ENCODE measurements at places on chromosomes 6 and 20.

- DNase-seq = no peak
These were observed 86.8 kb downstream of the RPP40 start for GRCh38 chr6:4916954-4917561.

DNA sequence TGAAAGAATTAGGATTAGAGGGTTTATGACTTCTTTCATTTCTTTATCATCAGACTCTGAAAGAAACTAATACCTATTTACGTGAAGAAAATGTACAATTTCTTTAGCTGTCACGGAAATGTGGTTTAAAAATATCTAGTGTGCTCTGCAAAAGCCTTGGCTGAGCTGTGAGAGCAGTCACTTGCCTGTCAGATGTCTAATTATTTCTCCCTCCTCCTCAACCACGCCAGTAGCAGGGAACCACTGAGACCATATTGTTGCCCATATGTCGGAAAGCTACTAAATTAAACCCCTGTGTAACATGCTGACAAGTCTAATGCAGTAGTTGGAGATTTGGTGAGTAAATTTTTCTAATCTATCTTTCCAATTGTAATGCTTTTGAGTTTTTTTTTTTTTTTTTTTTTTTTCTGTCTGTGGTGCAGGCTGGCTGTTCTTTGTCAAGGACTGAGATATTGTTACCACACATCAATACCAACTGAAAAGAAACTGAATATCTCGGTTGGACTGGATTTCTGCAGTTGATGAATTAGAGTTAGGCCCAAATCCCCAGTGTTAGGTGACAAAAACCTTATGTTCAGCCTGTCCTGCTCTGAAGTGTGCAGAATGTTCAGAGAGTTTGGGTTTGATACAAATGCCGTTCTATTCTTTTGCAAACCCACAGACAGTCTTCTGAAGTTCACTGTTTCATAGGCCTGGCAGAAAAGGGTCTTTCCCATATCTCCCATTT is 302.9 kb upstream of the SYNCRIP start:
- no peak for DNase-seq

DNA sequence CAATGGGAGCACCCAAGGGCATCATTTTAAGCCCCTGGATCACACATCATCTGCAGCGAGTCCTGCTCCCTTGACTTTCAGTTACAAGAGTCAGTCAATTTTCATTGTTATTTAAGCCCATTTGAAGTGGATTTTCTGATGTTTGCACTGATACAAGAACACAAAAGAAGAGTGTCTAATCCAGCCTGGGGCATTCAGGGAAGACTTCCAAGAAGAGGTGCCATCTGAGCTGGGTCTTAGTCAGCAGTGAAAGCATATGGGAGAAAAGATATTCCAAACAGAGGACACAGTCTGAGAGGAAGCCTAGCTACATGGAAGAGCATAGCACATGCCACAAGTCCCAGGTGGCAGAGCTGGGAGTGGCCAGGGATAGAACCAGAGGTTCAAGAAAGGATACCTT is 10.4 kb upstream of the FOXP4 start:
- DNase-seq = no peak

DNA sequence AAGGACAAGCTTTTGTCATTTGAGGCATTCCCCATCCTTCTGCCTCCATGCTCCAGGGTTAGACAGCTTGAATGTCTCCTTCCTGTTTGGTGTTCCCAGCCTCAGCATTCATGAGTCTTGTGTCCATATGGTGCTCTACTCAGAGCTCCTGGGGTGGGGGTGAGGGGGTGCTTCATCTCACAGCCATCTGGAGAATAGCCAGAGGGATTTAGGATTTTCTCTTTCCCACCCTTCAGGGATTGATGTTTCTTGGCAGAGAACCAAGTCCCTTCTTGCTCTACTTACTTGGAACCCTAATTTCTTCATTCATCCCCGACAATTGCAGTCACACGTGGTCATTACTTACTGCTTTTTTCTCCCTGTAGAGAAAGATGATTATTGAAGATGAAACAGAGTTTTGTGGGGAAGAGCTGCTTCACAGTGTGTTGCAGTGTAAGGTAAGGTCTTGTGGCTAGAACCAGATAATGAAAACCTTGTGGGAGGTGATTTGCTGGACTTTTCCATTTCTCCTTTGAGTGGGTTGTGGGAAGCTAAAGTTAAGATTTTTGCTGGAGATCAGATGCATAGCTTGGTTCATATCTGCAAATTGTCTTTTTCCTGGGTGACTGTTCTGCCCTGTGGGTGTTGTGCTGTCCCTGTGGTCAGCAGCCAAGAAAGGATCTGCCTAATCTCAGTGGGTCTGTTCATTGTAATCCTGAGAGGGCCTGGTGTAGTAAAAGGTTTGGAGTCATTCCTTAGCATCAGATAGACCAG is 18.6 kb downstream of the CMTR1 start:
- no peak for DNase-seq

DNA sequence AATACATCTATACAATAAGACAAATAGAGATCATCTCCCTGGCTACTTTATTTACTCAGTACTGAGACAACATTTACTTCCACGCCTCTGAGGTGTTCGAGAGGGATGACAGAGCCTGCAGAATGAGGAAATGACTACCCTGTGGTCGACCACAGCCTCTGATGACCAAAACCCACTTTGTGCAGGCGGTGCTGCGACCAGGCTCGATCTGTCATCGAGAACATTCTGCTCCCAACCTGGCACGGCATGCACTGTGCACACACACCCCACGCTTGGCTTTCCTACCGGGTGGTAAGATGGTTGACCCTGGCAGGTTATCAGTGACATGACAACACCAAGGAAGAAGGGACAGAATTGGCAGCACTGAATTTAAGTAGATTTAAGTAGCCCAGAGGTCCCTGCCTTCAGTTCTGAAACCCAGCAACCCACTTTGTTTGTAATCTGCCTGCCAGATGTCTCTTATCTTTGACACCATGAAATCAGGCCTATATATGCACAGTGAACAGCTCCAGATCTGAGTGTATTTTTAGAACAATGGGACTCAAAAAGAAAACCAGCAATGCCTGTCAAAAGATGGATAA is 42.6 kb downstream of the TTI1 start:
- DNase-seq = no peak

GRCh38 chr6:43891072-43891870 is 121.3 kb downstream of the VEGFA start:
- DNase-seq = no peak

DNA sequence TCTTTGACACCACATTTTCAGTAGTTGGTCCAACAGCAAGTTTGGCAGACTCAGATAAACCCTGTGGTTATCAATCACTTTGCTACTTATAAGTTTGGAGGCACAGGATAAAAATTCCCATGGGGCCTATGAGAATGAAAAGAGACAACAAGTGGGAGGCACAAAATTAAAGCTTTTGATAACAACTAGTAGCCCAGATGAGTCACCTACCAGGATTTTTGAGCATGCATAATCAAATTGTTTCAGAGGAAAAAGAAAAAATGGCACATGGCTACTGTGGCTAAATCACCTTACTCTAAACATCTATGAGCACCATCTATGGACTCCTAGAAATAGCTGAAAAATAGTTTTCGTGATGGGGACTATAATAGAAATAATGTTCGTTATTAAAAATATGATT is 40.8 kb upstream of the BMP5 start:
- DNase-seq = no peak

- peak; percentile 53 for DNase-seq
These were observed 126.3 kb upstream of the NT5E start for GRCh38 chr6:85323435-85324040.

DNA sequence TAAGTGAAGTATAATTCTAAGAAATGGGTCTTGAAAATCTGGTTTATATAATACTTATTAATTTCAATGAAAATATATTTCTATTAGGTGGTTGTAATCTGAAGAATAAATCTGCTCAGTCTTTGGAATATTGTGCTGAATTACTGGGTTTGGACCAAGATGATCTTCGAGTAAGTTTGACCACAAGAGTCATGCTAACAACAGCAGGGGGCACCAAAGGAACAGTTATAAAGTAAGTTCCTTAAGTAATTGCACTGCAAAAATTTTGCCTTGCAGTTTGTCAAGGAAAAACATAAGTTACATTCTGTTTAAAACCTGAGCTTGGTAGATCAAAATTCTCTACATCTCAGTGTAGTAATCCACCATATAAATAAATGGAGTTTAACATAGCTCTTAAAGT is 106.0 kb downstream of the MYO6 start:
- no peak for DNase-seq

GRCh38 chr6:134753001-134753400 is 196.9 kb downstream of the ALDH8A1 start:
- DNase-seq = no peak

GRCh38 chr6:168067081-168067759 is 11.8 kb downstream of the FRMD1 start:
- no peak for DNase-seq

DNA sequence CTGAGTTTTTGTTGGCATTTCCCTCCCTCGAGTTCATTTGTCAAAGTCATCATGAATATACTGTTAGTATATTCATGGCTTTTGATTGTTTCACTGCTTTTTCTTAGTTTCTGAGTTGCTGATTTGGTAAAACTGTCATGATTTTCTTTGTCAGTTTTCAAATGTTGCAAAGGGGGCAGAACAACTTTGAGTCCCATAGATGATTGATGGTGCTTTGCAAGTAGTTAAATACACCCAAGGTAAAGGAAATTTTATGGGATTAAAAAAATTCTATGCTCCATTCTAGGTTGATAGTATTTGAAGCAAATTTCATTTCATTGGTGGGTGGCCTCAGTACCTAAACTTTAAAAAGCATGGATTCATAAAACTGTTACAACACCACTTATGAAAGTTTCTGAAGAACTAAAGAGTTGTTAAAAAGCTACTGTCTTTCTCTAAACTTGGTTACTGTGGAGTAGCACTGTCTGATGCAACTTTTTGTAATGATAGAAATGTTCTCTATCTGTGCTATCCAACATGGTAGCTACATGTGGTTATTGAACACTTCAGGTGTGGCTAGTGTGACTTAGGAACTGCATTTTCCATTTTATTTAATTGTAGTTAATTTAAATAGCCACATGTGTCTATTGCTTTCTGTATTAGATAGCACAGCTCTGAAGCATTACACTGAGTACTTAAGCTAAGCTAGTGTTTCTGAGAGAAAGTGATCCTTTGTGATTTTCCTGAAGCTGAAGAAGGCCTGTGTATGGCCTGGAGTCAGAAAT is 153.6 kb downstream of the ZFAND3 start:
- DNase-seq = no peak

GRCh38 chr20:7930343-7930742 is 9.9 kb downstream of the HAO1 start:
- DNase-seq = no peak

DNA sequence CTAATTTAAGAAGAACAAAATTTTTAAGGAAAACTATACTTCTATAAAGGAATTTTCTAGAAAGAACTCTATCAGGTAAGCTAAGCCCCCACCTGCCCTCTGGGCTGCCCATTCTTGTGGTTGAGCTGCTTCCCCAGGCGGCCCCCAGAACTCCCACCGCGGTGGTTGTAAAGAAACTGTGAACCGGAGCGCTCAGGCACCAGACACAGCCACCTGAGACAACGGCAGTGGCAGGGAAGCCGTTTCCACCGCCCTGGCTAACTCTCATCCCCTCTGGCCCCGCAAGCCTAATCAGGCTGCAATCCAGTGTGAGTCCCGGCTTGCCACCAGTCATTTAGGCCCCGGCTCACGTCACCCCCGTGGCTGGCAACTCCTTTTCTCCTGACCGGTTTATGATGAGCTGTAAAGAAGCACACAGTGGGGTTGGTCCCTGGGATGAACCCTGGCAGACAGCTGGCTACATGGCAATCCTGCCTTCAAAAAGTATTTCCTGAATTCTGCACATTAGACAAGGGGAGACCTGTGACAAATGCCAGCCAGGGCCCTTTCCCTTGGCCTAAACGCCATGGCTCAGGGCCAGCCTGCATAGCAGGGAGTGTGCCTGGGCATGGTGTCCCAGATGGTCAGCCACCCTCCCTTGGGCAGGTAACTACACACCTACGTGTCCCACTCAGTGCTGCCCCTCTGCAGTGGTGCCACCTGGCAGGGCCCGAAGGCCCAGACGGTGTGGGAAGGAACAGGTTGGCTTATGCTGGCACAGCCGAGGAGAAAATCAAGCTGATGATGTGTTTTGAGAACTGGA is 63.8 kb upstream of the GPR31 start:
- no peak for DNase-seq

DNA sequence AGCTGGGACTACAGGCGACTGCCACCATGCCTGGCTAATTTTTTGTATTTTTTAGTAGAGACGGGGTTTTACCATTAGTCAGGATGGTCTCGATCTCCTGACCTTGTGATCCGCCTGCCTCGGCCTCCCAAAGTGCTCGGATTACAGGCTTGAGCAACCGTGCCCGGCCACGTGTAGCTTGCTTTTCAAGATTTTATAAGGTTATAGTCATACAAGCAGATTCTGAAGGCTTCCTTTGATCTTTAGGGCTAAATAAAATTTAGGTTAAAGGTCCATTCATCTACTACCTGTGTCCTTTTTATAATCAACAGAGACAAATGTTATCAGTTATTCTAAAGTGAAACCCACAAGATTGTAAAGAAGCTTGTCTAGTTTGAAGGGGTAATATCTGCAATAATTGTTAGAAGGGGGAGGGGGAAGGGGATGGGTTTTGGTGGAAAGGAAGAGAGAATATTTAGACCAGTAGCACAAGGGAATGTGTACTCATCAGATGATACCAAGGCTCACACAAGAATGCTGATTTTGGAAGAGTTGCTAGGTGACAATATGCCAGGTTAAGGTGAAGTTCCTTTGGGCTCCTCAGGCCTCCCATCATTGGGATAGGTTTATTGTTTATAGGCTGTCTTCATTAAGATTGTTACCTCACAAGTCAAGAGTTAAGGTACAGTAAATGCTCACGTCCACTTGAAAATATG is 284.7 kb downstream of the ALDH8A1 start:
- no peak for DNase-seq

- no peak for DNase-seq
These were observed 52.8 kb upstream of the BMP6 start for GRCh38 chr6:7673063-7673536.

GRCh38 chr6:3247255-3248146 is 11.2 kb upstream of the PSMG4 start:
- no peak for DNase-seq

- no peak for DNase-seq
These were observed 41.1 kb downstream of the PDE10A start for GRCh38 chr6:165621940-165622339.

DNA sequence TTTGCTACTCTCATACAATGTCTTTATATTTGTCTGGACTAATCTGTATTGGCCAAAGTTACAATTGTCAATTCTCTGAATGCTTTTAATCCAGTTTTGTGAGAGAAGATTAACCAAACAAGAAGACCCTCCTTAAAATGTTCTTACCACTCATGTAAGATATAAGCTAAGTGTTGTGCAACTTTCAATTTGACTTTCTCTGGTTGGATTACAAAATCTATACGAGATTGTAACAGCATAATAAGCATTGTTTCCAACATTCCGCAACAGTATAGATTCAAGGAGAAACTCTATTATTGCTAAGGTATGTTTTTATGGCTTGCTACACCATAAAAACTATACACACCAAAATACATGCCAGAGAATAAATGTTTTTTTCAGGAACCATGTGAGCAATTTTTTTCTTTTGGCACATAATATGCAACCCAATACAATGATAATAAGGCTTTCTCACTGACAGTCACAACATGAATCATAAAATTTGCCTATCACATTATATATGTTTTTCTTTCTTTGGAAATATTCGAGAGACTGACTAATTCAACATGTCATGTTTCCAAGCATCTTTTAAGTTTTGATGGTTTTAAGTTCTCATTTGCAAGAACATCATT is 12.2 kb upstream of the TRPC4AP start:
- no peak for DNase-seq

GRCh38 chr6:169236988-169237387 is 16.7 kb downstream of the THBS2 start:
- DNase-seq = no peak
